H1 (cell line): ENCODE measurements at places on chromosomes 3 and 15. TPM values are rescaled to one million over a fixed set of nuclear protein-coding genes. Genes with fewer than 3 reads are reported as not detected.

DNA sequence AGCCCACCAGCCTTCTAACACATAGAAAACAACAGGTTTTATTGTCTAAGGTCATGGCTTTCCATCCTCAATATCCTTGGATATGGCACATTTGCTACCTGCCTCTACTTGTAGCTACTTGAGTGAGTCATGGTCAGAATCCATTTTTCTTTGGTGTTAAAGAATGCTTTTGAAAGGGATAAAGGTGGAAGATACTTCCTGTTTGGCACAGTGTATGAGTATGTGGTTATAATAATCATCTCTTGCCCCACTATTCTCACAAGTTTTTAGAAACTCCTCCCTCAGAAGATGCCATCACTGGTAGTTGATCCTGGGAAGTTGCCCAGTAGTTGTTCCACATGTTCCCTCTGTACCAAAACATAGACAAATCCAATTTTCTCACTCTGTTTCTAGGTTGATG, 508.6 kb upstream of the IL12A start:
- no peaks in the 10 kb centered on the region for H3K4me1 ChIP-seq
- H3K27me3 ChIP-seq, result no peaks in the 10 kb centered on the region
- DNase-seq, result no peak
- H3K27ac ChIP-seq, result no peak overlapping the region

Gene C3orf38
- polyA plus RNA-seq, result 4.7 and 8.6 TPM in 2 replicates

Gene BCL2A1
- polyA plus RNA-seq, result not detected in 2 replicates

GRCh38 chr3:30315447-30315846, 291.0 kb upstream of the TGFBR2 start:
- H3K27me3 ChIP-seq, result no peaks in the 10 kb centered on the region
- no peaks in the 10 kb centered on the region; the same call in 1 of the 2 replicates for H3K36me3 ChIP-seq
- H3K4me3 ChIP-seq, result no peak overlapping the region
- DNase-seq, result no peak
- no peak overlapping the region for H3K27ac ChIP-seq

Gene SCG5
- 11.4 and 18.7 TPM in 2 replicates for polyA plus RNA-seq

DNA sequence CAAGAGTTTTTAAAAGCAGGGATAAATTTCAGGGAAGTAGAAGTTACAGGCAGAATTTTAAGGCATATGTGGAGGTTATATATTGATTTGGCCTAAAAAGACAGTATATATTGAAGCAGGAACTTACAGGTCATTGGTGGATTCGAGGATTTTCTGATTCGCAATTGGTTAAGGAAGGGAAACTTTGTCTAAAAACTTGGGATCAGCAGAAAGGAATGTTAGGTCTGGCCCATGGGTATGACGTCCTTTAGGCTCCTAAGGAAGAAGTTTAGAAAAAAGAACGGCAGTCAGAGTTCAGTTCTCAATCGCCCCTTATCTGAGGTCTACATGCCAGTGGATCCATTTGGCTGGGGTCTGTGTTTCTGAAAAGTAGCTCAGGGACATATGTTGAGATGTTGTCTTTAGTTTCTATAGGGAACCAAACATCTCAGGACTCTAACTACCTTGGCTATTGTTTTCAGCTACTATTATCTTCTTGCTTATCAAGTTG, 33.2 kb upstream of the ACP3 start:
- H3K36me3 ChIP-seq, result no peaks in the 10 kb centered on the region
- no peaks in the 10 kb centered on the region for H3K27me3 ChIP-seq
- H3K27ac ChIP-seq, result no peak overlapping the region
- H3K4me3 ChIP-seq, result no peak overlapping the region
- no peak for DNase-seq

Gene MFN1
- 5.7 and 9.1 TPM in 2 replicates for polyA plus RNA-seq
